ENCODE measurements at places on chromosomes 7 and 10.

- DNase-seq: peak; percentile 89
These were observed 78.2 kb upstream of the STEAP1B start for GRCh38 chr7:22578007-22578733.

- DNase-seq: no peak
These were observed 14.8 kb downstream of the COL13A1 start for GRCh38 chr10:69816521-69816920.

- no peak for DNase-seq
These were observed 167.7 kb upstream of the CCDC6 start for GRCh38 chr10:60073781-60074656.

DNA sequence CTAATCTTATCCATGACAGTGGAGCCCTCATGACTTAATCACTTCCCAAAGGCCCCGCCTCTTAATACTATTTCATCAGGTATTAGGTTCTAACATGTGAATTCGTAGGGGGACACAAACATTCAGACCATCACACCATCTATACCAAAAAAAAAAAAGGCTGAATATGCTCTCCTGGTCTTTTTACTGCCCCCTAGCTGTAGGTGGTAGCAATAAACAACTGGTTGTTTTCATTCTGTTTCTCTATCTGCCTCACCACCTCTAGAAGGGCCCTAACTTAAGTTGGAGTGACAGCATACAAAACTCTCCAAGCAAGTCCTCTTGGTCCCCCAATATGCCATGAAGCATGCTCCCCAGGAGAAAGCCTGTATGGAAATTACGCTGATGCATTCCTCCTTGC is 94.1 kb downstream of the GRM8 start:
- no peak for DNase-seq

DNA sequence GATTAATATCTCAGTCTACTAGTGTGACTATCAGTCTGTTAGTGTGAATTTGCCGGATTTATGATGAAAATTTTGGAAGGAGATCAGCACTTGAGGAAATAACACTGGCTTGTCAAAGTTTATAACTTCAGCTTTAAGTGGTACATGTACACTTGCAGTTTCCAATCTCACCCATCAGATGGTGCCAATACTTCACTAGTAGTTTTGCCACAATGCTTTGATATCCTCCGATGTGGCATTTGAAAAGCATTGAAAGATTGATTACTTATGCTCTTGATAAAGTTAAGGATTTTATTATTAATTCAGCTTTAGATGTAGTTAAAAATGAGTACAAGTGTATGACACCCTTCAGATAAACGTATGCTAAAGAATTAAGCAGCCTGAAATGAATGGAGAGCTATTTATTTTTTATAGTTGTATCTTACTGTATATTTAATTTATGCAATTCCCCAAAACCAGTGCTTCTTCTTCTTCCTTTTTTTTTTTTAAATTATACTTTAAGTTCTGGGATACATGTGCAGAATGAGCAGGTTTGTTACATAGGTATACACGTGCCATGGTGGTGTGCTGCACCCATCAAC is 98.2 kb downstream of the ANLN start:
- DNase-seq: peak; percentile 72

DNA sequence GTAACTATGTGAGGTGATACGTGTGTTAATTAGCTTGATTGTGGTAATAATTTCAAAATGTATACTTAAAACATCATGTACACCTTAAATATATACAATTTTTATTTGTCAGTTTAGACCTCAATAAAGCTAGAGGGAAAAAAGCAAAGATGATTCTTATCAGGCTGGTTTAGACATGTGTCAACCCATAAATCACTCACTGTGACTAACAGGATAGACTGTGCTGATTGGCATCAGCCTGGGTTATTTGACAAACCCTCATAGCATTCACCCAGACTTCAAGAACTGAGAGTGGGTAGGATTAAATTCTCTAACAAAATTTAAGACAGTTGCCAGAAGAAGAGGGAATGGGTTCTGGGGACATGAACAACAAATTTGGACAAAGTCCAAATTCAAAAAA is 73.8 kb upstream of the TMEM140 start:
- DNase-seq: no peak

DNA sequence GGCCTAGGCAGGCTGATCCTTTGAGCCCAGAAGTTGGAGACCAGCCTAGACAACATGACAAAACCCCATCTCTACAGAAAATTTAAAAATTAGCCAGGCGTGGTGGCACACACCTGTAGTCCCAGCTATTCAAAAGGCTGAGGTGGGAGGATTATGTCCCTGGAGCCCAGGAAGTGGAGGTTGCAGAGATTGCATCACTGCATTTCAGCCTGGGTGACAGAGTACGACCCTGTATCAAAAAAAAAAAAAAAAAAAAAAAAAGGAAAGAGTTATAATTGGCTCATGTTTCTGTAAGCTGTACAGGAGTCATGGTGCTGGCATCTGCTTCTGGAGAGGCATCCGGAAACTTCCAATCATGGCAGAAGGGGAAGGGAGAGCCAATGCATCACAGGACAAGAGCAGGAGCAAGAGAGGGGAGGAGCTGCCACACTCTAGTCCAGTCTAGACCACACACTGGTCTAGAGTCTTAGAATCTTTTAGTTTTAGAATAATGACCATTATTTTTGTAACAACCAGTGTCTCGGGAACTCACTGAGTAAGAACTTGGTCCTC is 16.8 kb downstream of the DOCK1 start:
- DNase-seq: peak; percentile 37

DNA sequence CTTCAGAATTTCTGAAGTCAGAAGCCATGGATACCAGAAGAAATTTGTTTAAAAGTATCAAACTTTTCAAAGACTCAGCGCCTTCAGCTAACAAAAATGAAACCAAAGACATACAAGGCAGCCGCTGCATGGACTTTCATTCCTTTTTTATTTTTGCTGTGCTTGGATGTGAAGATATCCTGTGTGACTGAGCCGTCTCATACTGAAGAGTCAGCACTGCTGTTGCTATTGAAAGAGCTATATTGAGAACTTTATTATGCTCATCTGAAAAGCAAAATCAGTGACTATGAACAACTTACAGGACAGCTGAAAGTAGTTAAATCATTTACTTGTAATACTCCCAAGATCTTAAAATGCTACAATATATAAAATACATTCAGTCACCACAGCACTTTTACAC is 809.2 kb downstream of the NXPH1 start:
- DNase-seq: no peak

DNA sequence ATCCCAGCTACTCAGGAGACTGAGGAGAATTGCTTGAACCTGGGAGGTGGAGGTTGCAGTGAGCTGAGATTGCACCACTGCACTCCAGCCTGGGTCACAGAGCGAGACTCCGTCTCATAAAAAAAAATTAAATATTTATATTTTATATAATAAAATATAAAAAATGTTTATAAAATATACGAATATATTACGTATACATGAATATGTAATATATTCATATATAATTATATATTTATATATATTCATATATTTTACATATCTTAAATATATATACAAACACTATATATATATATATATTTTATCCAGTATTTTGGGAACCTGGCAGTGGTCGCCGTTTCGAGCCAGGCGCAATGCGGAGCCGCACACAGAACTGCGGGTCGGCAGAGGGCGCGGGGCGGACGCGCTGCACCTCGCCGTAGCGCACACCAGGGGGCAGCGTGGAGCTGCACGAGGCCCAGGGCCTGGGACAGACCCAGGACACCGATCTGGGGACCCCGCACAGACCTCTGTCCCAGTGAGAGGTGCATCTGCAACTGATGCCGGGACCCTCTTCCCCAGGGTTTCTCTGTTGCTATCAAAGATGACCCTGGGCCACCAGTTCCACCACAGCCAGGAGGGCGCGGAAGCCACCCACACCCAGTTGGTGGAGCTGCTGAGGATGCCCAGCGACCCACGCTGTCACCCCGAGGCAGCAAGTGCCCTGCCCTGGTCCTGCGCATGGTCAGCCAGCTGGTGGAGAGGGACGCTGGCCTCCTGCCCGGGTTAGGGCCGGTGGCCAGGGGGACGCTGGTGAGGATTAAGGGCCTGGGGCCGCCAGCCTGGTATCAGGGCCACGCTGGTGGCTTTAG is 22.7 kb downstream of the AP5Z1 start:
- no peak for DNase-seq

DNA sequence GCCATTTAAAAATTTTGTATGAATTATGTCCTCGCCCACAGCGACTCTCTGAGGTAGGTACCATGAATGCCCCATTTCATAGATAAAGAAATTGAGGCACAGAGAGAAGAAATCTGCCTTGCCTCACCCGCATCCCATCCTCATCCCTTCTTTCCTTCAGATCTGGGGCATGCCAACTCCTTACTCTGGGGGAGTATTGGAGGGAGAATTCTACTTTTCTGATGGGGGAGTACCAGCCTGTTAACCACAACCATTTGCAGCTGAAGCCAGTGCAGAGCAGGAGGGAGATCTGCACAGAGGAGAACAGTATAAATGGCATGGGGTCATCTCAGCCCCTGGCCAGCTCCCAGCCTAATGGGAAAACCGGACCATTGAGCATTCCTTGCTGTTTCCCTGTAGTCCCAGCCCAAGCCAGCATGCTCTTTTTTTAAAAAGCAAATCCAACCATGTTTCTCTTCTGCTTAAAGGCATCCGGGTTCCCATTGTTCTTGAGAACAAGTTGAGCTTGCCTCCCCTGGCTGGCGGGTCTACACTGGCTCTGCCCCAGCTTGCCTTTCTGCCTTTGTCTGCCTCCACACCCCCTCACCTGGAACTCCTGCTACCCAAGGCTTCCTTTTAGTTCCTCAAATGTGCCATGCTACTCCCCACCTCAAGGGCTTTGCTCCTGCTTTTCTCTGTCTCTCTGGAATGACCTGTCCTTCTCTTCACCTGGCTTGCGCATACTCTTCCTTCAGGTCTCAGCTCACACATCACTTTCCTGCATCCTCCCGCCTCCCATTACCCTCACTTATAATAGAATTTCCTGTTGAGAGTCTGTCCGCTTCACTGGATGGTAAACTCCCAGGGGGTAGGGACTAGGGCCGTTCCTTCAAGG is 8.8 kb upstream of the ZNF503 start:
- no peak for DNase-seq

DNA sequence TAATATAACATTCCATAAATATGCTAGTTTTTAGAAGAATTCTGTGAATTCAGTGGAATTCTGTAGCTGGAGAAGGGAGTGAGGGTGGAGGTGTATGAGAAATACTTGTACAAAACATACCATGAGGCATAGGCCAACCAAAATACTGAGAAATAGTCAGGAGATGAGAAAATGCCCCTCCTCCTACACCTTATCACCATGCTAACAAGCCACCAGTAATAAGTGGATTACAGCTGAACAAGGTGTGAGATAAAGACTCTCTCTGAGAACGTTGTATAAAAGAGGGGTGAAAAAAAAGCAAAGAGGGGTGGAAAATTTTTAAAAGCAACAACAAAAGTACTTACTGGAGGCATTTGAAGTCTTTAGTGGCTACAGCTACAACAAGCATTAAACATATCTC is 90.4 kb upstream of the IGFBP3 start:
- DNase-seq: no peak

DNA sequence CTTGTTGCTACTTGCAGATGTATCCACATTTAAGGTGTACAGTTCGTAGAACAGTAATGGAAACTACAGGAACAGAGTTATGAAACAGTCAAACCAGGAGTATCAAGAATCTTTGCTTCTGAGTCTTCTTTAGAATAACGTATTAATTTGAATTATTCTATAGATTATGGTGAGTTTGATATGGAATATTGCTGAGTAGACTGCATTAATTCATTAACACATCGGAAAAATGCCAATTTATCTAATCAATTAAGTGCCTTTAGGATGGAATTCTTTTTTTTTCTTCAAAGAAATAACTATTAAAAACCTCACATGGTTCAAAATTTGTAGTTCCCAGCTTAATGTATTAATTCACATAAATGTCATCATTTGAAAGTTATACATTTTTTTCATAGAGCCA is 3.8 kb downstream of the TFAM start:
- DNase-seq: no peak

- no peak for DNase-seq
These were observed 111.6 kb upstream of the PTPRZ1 start for GRCh38 chr7:121761399-121761798.

DNA sequence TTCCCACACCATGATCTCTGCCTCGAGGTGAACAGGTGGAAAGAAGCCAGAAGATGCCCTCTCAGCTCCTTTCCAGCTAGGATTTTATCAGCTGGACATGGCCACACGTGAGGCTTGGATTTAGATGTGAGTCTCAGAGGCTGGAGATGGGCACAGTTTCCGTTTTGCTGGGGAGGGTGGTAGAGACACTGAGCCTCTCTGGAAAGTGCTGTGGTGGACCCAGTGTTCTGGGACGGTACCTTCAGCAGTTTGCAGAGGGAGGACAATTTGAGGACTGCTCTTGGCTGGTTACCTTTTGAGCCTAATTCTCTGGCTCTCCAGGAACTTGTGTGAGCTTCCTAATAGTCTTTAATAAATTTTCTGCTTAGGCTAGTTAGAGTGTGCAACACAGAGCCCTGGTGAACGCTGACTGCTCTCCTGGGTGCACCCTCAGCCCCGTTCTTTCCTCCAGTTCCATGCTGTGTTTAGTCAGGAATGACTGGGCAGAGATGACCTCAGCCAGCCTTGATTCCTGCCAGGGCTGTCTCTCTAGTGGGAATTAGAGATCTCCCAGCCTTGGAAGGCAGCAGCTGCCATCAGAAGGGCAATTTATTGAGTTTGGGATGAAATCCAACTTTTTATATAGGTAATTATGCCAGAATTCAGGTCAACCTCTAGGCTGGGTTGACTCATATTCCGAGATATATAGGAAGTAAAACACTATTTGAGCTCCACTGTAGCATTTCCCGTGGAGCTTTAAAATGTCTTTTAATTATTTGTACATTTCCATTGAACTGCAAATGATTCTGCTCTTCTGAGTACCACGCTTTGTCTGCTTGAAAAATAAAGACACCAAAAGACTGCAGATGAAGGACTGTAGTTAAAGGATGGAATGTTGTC is 103.9 kb downstream of the GATA3 start:
- peak; percentile 76 for DNase-seq

DNA sequence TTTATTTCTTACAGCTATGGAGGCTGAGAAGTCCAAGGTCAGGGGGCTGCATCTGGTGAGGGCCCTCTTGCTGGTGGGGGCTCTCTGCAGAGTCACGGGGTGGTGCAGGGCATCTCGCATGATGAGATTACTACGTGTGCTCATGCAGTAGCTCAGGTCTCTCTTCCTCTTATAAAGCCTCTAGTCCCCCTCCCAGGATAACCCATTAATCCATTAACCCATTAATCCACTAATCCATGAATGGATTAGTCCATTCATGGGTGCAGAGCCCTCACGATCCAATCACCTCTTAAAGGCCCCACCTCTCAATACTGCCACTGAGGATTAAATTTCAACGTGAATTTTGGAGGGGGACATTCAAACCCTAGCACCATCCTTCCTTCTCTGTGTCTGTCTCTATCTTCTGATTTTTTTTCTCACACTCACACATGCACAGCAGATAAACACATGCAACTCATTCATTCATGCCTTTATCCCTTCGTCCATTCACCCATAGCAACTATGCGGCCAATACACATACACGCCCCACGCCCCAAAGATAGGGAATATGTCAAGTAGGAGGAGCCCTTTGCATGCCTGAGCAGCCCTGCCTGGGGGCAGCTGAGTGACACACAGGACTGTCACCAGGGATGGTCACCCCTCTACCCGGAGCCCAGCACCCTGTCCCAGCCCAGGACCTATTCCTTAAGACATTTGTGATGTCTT is 86.5 kb downstream of the C10orf105 start:
- DNase-seq: no peak
